NCI-H82 (cell line): ENCODE measurements at places on chromosomes 2 and 18.

DNA sequence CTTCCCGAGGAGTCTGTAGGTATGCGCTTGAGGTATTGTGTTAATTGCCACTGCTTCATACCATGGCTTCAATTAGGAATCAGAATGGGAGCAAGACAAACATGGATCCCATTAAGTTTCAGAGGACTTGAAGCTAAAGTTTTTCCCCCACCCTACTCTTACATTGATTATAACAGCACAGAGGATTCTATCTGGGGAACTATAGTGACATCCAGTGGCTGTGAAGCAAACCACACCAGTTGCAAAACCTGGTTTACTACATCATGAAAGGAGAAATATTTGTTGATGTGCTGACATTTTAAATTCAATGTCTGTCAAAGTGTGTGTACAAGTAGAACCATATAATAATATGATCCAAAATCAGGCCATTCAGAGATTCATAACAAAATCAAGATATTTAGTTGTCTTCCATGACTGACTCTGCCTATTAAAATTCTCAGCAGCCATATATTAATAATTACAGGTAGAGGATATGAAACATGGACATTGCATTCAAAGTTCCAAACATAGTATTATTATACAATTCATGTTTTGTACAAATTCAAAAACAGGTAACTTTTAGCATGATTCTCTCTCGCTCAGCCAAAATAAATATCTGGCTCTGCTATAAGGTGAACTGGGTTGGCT lies 82.9 kb downstream of the GRB14 start:
- DNase-seq: peak; percentile 81

DNA sequence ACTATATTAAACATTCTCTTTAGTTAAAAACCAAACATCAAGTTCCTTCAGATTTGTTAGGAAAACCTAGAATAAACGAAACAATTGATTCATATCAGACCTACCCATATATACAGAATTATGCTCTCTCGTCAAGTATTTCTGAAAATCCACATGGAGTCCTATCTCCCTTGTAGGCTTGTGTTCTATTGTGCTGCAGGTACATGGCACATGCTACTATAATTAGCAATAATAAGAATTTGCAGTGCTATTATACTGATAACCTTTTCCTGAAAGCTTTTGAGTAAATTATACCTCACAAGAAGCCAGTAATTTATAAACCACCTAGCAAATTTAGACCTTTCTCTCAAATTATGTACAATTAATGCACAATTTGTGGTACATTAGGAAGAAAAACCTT lies 158.6 kb upstream of the STK17B start:
- no peak for DNase-seq

GRCh38 chr2:180115675-180116074 lies 108.6 kb upstream of the CWC22 start:
- DNase-seq: no peak

DNA sequence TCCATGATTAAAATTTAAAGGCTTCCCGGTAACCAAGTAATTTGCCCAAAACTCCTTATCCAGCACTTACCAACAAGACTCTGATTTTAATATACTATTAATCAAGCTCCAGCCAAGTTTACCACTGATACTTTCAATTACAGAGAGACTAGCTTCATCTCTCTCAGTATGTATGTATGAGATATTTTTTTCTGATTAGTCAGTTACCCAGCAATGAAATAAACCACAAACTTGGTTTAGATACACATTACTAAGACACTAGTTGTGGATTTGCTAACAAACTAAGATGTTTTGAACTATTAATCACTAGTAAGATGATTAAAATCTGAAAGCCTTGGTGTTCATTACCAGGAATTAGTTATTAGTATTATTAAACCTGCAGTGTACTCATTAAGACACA lies 1272.2 kb upstream of the ACVR2A start:
- peak; percentile 12 for DNase-seq
